ENCODE measurements at places on chromosomes 16 and 17. TPM values are rescaled to one million over a fixed set of nuclear protein-coding genes. Genes with fewer than 3 reads are reported as not detected.

DNA sequence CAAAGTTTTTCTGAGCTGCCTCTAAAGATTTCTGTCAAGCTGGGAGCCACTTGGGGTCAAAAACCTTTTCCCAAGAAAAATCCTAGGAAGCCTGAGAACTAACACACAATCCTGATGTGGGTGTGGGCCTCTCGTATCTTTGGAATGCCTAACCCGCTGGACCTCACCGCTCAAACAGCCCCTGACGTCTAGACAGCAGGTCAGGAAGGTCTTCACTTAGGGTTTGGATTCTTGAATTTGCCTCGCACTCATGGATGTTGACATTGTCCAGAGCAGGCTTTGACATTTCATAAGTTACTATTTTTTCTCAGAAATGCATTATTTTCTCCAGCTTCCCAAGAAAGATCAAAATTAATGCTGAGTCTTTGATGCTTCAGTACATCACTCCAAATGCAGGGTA is 18.9 kb downstream of the TEX2 start:
- no peak for DNase-seq

GRCh38 chr17:31099016-31099415 is 4.2 kb downstream of the NF1 start:
- no peak for DNase-seq

- DNase-seq = no peak
These were observed 34.6 kb upstream of the ALDH3A2 start for GRCh38 chr17:19613979-19614378.

GRCh38 chr16:22694887-22695382 is 119.0 kb upstream of the HS3ST2 start:
- DNase-seq = peak; percentile 61

DNA sequence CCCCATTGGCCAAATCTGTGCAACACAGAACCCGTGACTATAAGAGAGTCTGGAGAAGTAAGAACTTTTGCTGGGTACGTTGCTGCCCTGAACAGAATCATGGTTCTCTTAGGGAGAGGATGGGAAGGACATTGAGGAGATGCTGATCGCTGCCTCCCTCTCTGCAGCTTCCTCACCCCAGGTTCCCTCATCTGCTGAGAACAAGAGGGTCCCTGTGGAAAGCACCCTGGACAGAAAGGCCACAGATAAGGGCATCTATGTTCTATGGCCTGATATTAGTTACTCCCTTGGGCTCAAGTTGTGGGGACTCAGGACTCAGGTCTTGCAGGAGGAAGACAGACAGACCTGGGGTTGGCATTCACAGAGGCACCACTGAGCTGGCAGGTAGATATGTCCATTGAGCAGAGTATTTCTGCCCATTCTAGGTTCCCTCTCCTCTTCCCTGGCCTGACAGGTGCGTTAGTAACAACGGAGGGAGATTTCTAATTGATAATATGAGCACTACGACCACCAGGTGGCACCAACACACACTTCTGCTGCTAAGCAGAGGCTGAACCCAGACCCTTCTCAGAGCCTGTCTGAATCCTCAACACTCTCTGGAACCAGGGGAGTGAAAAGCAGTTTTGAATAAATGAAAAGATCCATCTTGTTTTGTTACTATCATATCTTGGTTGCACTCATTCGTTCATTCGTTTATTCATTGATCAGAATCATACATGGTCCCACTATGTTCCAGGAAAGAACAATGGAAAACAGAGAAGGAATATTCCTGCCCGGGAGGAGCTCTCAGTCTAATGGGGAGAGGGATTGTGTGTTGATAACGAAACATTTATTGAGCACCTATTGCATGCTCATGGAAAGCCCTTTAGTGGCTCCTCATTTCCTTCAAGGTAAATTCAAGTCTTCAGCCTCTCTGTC is 56.4 kb downstream of the SLC6A2 start:
- DNase-seq = peak; percentile 39

- no peak for DNase-seq
These were observed 26.2 kb upstream of the NGFR start for GRCh38 chr17:49468811-49469385.

DNA sequence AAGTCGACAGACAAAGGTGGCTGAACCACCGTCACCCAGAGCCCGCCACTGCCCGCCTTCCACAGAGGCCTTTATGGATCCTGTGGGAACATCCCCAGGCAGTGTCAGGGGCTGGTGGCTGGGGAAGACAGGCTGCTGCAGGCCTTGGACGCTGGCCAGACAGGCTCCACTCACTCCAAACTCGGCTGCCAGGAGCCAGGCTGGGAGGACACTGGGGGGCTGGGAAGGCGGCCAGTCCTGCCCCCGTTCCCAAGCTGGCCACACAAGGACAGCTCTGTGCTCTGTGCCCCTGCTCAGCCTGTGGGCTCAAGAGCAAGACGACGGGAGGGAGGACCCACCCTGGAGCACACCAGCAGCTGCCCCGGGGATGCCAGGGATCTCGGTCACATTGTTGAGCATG is 7.6 kb upstream of the LCAT start:
- DNase-seq = no peak

DNA sequence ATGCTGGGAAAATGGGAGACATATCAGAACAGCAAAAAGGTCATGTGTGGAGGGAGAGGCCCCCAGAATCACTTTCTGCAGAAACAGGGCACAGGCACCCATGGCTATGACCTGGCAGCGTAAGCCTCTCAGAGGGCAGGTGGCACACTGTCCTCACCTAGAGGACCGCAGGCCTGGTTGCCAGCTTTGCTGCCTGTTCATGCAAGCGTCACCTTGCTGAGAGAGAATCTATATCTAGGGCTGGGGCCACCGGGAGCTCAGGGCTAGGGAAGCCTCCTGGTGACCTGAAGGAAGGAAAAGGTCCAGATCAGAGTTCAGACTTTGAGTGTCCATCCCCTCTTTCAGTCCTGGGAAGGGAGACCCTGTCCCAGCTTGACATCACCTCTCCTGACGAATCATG is 78.7 kb downstream of the GOSR1 start:
- DNase-seq = no peak

- peak; percentile 82 for DNase-seq
These were observed 27.2 kb downstream of the CLEC16A start for GRCh38 chr16:10971560-10971961.

- no peak for DNase-seq
These were observed 5.3 kb upstream of the FOXN1 start for GRCh38 chr17:28500712-28501379.

DNA sequence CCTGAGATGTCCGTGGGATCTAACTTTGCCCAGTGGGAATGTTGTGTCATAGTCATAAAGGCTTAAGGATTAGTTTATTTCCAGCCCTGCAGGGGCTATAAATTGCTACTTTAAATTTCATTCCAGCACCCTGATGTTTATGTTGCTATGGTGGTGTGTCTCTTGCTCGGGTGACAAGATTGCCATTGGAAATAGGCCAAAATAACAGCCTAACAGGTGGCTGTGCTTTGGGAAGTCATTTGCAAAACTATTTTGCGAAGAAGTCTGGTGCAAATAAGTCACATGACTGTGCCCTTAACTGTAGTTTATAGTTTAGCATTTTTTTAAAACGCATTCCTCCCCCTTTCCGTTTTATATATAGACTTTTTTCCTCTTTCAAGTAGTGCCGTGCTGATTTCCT is 23.1 kb downstream of the PITPNC1 start:
- no peak for DNase-seq

DNA sequence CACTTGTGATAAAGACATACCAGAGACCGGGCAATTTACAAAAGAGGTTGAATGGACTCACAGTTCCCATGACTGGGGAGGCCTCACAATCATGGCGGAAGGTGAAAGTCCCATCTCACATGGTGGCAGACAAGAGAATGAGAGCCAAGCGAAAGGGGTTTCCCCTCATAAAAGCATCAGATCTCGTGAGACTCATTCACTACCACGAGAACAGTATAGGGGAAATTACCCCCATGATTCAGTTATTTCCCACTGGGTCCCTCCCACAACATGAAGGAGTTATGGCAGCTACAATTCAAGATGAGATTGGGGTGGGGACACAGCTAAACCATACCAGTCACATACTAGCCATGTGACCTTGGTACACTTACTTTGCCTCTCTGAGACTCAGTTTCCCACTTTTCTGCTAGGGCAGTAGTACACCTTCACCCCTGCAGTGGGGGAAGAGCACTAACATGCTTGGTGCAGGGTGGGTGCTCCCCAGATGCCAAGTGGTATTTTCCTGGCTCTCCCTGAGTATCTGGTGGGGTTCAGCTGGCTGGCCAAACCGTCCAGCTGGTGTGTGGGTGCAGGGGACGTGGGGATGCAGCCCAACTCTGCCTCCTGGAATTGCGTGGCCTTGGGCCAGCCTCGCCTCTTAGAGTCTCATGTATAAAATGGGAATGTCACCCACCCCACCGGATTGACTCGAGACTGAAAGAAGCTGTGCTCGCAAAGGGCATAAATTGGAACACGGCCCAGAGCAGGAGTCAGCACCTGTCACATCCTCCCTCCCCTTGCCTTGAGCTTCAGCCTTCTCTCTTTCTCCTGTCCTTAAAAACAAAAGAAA is 364.1 kb downstream of the CPPED1 start:
- no peak for DNase-seq

DNA sequence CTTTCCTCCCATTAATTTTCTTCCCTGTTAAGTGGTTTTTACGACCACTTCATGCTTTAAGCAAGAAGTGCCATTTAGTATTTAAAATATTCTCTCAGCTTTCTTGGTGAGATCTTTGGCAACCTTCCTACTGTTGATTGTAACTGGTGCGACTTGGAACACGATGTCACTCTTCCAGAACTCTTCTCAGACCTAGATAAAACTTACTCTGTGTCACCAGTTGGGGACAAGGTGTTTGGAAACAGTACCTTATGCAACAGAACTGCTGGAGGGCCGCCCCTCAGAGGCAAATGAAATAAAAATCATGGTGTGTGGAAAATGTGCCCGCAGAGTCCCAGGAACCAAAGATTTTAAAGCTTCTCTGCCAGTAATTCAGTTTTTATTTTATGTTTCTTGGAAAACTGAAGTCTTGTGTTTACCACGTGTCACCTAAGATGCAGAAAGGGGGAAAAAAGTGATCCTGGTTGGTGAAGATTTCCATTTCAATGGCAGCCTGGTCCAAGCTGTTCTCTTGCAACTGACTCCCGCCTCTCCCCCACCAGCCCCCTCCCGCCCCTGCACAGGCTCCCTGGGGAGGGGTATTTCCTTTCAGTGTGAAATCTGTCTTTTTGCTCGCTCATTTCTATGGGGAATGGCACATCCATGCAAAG is 7.2 kb upstream of the HSD11B2 start:
- DNase-seq = no peak

DNA sequence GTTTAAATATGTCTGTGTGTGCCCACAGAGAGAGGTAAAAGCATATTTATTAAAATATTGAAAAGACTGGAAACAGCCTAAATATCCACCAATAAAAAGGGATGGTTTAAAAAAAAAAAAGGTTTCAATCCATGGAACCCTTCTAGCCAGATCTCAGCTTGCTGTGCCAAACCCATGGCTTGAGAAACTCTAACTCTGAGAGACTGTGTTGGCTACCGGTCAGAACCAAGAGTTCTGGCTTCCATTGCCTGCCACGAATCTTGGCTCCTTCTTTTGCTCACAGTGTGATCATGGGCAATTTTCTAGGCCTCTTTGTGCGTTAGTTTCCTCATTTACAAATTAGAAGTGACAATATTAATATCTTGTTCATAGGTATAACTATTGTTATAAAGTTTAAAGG is 201.3 kb upstream of the IRX3 start:
- no peak for DNase-seq

DNA sequence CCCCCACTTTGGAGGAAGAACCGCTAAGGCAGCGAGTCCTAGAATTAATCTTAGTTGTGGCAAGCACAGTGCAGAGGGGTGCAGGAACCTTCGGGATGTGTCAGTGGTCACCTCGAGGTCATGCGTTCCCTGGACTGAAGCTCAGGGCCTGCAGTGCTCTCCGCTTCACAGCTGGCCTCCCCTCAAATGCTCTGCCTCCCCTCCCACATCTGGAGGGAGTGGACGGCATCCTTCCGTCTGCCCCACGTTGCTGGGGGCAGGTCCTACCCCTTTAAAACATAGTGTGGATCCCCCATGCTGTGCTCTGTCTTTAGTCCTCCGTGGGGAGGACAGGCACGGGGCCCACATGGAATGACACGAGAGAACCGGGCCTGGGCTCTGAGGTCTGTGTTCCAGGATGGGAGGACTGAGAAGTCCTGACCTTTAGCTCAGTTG is 99.5 kb upstream of the CDC42EP4 start:
- DNase-seq = no peak

- no peak for DNase-seq
These were observed 7.6 kb upstream of the ALOX15B start for GRCh38 chr17:8031261-8031661.

- DNase-seq = peak; percentile 11
These were observed 133.4 kb downstream of the OR1D5 start for GRCh38 chr17:2929881-2930533.

DNA sequence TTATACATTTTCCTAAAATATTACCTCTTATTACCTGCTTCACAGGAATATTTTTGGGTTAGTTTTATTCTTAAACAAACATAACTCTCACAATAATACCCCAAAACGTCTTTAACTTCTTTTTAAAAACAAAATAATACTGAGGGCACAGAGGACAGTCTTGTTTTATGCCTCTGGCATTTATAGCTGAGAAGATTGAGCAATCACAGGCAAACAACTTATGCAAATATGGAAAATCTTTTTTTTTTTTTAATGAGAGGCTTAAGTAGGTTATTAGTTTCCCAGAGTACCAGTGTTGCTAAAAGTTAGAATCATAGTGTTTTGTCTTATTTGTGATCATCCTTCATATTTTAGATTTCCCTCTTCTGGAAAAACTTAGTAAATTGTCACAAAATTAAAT is 195.0 kb downstream of the FTO start:
- no peak for DNase-seq

DNA sequence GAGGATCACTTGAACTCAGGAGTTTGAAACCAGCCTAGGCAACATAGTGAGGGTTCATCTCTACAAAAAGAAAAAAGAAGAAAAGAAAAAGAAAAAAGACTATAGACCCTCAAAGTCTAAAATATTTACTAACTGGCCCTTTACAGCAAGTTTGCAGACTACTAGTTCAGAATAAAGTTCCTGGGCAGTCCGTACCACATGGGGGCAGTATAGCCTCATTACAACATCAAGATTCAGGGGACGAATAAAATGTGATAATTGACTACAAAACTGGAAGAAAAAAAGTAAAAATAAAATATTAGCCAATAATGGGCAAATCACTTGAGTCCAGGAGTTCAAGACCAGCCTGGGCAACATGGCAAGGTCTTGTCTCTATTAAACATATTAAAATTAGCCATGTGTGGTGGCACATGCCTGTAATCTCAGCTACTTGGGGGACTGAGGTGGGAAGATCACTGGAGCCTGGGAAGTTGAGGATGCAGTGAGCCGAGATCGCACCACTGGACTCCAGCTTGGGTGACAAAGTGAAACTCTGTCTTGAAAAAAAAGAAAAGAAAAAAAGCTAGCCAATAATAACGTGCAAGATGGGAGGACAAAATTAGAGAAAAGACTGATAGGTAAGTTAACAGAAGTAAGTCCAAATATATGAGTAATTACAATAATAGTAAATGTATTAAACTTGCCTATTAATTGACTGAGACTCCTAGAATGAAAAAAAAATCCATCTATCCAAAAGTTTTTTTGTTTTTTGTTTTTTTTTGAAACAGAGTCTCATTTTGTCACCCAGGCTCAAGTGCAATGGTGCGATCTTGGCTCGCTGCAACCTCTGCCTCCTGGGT is 129.4 kb upstream of the SEC14L1 start:
- no peak for DNase-seq

- no peak for DNase-seq
These were observed 237.0 kb downstream of the SEC14L1 start for GRCh38 chr17:77377710-77378235.

The TMEM100 gene
- 2.6 TPM for total RNA-seq

The SOX8 gene
- total RNA-seq = 3.1 TPM

The MYCBPAP gene
- not detected for total RNA-seq

The ZPBP2 gene
- not detected for total RNA-seq

The ACSM5 gene
- total RNA-seq = not detected

The KRTAP3-1 gene
- not detected for total RNA-seq

The DECR2 gene
- total RNA-seq = 5.8 TPM

The CDRT15 gene
- not detected for total RNA-seq

The ZNF48 gene
- 9.6 TPM for total RNA-seq
